ENCODE measurements at places on chromosomes 2 and 18.

DNA sequence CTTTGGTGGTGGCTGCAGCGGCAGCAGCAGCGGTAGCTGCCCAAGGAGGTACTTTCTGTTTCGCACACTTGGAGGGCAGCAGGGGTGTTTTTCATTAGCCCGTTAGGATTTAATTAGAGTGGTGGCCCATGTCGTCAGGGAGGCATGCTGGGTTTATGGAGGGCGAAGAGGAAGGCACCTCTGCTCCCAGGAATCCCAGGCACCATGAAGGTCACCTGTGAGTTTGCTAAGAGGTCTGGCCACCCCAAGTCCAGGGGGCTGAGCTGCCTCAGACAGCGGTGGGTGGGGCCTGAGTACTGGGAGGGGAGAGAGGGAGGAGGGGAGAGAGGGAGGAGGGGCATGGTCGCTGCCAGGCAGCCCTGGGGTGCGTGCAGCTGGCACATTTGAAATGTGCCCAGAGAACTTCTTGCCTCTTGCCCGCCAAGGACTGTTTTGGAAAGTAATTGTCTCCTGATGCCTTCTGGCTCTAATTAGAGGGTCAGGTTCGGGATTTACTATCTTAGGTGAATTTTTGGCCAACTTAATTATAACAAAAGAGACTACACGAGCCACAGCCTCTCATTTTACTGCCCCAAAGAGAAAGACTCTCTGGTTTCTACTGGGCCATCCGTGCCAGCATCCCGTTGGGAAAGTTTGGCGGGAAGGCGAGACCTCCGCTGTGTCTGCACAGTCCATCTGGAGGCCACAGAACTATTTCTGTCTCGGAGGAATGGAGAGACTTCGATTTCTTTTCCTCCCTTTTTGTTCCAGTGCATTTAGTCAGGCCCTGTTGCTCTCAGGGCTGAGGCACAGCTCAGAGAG, 62.0 kb downstream of the GLI2 start:
- no peak for DNase-seq

- no peak for DNase-seq
Observed at GRCh38 chr2:225402210-225402776, 2.8 kb downstream of the NYAP2 start.

DNA sequence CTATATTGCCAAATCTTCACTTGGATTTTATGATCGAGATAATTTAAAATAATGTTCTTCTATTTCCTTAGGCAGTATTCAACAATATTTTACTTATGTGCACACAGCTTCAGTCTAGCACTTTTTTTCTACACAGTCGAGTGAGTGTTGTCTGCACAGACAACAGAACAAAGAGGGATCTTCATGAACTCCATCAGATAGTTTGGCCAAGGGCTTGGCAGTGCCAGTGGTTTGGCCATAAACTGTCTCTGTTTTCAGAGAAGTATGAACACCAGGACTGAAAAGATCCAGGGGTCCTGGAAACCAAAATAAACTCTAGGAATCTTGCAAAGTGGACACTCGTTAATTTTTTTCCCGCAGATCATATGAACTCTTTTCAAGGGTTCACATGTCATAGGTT, 547.3 kb downstream of the PLCL1 start:
- no peak for DNase-seq

DNA sequence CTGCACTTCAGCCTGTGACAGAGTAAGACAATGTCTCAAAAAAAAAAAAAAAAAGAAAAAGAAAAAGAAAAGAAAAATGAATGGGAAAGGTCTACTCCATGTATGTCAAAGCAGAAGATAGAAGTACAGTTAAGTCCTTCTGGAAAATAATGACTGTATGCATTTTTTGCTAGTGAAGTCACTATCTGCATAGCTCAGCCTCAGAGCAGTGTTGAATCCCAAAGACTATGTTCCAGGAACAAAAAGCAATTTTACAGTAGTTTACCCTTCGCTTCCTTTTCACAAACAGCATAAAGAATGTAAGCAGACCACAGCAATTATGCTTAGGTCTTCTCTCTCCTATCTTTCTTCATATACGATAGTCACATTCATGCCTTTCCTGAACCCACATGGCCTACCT, 497.4 kb downstream of the CMPK2 start:
- DNase-seq = no peak

DNA sequence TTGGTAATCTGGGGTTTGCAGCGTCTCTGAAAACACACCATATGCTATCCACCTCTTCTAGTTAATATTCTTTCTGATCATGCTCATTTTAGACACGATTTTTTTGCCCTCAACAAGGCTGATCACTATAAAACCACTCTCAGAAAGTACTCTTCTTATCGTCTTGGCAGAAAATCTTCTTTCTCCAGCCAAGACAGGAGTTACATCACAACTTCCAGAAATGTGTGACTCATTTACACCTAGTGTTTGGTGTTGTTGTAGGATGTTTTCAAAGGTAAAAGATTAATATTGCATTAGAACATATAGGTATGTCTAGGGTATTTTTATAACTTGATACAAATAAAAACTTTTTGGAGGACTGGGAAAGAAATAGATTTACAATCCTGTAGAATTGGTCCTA, 138.5 kb upstream of the NETO1 start:
- DNase-seq = no peak

DNA sequence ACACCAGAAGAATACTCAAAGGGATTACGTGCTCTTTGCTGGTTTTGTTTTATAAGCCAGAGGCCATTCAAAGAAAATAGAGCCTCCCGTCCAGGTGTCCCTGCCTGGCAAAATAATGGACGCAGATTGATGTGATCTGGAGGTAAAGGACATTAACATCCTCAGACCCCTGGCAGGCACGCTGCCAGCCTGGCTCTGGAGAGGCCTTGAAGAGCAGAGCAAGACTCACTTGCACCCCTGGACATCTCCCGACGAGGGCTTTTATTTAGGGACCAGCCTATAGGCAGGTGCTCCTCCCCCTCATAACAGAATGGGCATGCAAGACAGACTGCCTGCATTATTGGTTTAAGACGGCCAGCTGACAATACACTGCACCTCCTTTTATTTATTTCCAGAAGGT, 291.3 kb downstream of the BCL11A start:
- DNase-seq = no peak

DNA sequence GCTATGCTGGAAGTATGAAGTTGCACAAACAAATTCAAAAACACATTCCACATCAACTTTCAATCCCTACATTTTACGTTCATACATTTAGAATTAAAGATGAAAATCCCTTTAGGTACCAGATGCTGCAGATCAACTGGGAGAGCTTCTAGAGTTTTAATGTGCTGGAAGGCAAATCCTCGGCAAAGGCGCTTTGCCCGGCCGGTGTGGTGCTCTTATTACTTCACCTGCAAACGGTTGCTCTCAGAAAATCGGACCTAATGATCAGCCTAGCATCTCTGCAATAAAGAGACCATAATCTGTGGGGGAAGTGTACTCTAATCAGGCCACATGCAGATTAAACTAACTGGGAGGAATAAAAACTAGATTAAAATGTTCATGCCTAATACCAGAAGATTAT, 513.8 kb downstream of the ZEB2 start:
- DNase-seq = no peak
